SJCRH30 (cell line): ENCODE measurements at places on chromosomes 2 and 18. TPM values are rescaled to one million over a fixed set of nuclear protein-coding genes. Genes with fewer than 3 reads are reported as not detected.

Gene NT5DC4
- total RNA-seq: not detected in 2 replicates

DNA sequence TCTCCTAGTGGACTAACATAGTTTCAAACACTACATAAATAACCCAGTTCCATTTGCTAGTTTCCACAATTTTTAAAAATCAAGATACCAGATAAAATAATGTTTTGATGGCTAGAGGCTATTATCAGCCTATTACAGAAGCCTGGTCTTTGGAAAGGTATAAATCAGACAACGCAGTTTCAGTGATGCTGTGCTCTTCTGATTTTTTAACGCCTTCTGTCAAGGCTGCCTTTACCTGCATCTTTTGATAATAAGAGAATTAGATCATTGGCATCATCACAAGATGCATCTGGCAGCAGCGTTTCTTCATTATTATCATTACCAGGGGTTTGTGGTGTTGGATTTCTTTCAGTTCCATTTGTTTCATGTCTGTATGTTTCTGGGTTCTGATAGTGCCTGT, 268.7 kb downstream of the MTX2 start:
- peaks cover 8% of the 10 kb centered on the region for H3K4me1 ChIP-seq
- DNase-seq: no peak
- no peaks in the 10 kb centered on the region for H3K27me3 ChIP-seq
- H3K27ac ChIP-seq: no peak overlapping the region
- no peaks in the 10 kb centered on the region for H3K36me3 ChIP-seq
- no peak overlapping the region for H3K4me3 ChIP-seq

Gene AQP12A
- not detected in 2 replicates for total RNA-seq

- H3K27me3 ChIP-seq: peaks cover 9% of the 10 kb centered on the region
- no peaks in the 10 kb centered on the region for H3K4me1 ChIP-seq
- H3K36me3 ChIP-seq: no peaks in the 10 kb centered on the region
These were observed 29.7 kb upstream of the GPC1 start for GRCh38 chr2:240405684-240406313.
